ENCODE measurements at places on chromosomes 7 and 10.
A peak's percentile ranks its signal among the peaks of the same experiment; 100 is the strongest.

GRCh38 chr7:29547421-29547820 is 16.2 kb upstream of the PRR15 start:
- DNase-seq = no peak

DNA sequence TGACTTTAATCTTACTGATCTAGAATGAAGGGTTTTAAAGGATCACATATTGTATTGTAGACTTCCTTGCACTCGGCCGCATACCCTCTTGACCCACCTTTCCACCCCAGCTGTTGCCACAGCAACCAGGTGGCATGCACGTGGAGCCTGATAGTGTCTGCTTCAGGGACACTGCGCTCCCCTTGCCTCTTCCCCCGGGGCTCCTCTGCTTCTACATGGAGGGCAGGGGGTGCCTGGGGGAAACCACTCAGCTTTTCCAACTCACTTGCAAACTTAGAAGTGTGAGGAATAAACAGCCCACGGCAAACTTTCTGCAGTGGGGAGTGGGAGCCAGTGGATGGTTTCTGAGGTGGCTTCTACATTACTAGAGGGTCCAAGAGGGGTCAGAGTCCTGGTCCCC is 458.6 kb downstream of the PLXNA4 start:
- DNase-seq = no peak

- DNase-seq = no peak
Observed at GRCh38 chr10:121340271-121340831, 257.9 kb downstream of the FGFR2 start.

GRCh38 chr7:137762334-137762733 is 84.4 kb downstream of the DGKI start:
- no peak for DNase-seq

GRCh38 chr10:31947144-31947926 is 18.7 kb upstream of the ARHGAP12 start:
- no peak for DNase-seq

DNA sequence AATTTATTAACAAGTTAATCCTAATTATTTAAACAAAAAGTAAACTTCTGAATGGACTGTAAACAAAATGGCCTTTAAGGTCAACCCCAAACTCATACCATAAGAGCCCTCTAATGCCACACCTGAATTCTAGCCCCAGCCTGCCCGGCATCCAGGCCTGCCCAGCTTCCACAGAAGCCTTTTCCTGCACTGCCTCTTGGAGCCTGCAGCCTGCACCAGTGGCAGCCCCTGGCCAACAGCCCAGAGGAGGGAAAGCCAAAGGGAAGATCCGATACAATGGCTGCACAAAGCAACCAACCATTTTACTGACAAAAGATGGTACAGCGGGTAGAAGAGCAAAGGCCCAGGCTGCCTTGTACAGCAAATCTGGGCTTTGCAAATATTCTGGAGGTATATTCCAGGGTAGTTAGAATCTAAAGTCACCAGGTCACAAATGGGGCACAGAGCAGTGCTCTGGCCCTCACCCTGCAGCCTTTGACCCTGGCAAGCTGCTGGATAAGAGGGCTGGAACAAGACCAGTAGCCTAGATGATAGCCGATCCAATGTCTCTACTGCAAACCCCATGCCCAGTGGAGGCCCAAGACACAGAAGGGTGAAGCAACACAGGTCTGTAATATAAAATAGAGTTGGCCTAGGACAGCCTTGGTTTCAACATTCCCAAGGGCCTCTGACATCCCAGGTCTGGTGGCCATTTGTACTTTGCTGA is 12.5 kb upstream of the CH25H start:
- DNase-seq = no peak

GRCh38 chr7:88243345-88243909 is 23.6 kb upstream of the SRI start:
- no peak for DNase-seq

DNA sequence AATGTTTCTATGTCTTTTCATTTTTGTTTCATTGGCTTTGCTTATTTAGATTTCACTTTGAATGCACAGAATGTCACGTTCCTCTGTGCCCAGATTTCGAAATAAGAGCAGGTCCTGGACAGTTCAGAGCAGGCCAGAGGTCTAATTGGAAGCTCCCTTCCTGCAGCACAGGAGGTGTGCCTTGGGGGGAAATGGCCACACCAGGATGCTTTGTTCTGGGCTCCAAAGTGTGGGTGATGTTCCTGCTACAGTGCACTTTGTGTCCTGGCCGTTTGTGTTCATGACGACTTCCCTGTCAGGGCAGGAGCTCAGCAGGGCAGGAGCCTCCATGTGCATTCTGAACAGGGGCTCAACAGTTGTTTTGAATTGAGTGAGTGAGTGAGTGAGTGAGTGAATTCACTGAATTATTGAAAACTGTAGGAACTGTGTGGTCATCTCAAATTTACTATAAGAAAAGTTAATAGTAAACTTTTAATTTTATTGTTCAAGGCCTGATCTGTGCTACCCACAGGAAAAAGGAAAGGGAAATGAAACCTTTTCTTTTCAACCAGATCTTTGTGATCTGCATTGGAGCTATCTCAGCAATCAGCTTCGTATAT is 109.5 kb upstream of the GJD4 start:
- no peak for DNase-seq

DNA sequence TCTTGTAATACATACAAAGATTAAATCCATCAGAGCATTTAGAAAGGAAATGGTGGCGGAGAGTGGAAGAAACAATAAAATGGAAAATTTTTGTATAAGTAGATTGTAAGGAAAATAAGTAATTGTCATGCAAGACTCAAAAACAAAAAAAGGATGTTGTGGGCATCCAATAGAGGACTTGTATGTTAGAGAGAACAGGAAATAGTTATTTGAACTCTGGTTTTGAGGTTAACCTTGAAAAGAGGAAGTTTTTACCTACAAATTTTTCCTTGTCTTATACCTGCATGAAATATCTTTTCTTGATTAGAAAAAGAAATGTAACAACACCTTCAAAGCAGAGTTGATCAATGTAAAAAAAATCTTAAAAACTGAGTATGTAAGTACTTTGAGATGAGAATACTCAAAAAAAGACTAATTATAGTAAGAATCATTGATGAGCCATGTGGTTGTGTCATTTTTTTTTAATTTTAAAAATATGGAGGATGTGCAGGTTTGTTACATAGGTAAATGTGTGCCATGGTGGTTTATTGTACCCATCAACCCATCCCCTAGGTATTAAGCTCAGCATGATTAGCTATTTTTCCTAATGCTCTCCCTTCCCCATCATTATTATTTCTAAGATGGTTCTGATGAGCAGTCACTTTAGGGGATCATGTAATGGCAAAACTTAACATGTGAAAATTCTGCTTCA is 11.9 kb downstream of the TMEM106B start:
- DNase-seq = no peak

DNA sequence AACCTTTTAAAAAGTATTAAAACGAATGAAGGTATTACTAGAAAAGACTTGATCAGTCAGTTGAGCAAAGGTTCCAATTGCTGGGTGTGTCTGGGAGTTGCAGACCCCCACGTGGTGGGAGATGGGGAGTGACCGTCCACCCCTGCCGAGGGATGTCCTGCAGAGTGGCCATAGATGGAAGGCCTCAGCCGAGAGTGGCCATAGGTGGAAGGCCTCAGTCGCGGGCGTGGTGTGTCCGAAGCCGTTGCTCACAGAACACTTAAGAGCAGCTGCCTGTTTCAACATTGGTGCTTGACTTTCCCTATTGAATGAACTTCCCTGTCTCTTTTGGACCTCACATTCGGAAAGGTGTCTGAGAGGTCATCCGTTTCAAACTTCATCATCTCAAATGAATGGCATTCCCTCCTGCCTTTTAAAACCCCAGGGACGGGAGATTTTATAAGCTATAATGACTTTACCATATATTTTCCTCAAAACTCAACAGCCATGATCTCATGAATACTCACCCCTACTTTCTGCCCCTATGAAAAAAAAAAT is 69.4 kb downstream of the CAMK1D start:
- DNase-seq = no peak

- no peak for DNase-seq
Observed at GRCh38 chr7:135653340-135654080, 8.8 kb upstream of the STMP1 start.

GRCh38 chr10:108166401-108166800 is 1001.9 kb upstream of the SORCS1 start:
- DNase-seq = no peak

DNA sequence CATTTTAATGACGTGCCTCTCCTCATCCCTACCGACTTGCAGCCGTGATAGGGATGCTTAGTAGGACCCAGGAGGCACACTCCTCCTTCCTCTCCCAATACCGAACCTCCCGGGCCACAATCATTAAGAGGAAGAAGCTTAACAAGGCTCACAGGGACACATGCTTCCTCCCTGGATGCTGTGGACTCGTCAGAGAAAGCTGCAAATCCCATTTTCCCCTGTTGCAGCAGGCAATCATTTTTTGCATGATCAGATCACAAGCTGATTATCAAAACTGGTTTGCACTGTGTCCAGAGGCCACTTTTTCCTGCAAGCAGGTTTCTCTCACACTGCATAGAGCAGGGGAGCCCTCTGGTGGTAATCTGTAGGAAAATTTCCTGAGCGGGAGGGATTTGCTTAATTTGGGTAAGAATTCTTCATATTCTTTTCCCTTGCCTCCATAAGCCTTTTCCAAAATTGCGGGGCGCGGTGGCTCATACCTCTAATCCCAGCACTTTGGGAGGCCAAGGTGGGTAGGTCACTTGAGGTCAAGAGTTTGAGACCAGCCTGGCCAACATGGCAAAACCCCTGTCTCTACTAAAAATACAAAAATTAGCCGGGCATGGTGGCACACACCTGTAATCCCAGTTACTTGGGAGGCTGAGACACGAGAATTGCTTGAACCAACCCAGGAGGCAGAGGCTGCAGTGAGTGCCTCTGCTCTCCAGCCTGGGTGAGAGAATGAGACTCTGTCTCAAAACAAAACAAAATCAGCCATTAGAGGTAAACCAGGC is 16.1 kb upstream of the LAMB4 start:
- peak; percentile 17 for DNase-seq

- no peak for DNase-seq
Observed at GRCh38 chr10:127458016-127458810, 90.9 kb upstream of the NPS start.

GRCh38 chr10:77267703-77268675 is 369.6 kb downstream of the KCNMA1 start:
- no peak for DNase-seq

DNA sequence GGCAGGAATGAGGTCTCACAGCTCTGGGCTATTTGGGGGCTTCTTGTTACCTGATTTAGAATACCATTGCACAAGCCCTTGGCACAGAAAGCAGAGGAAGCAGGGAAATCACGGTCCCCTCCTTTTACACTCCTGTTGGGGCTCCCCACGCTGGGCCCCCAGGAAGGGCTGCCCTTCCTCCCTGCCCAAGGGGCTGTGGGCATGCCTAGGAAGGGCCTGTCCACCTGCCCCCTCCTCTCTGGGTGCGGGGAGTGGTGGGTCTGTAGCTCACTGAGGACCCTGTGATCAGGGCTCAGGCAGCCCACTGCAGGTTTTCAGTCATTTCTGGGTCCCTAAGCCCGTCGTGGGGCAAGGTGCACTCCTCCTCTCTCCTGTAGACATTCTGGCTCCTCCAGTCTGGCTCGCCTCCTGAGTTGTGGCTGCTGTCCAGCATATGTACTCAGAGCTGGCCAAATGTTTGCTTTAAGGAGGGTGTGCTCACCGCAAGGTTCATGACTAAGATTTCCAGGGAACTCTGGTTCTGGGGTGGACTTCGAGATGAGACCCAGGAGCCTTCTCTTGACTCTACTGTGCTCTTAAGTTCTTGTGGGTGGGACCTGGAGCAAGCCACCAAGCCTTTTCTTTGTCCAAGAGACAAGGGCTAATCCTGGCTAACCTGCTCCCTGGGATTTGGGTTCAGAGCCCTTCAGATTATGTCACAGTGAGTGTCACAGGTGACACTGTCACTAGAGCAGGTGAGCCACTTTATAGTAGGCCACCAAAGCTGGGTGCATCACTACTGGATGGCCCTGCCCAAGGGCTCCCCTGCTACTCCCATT is 56.0 kb downstream of the TACR2 start:
- DNase-seq = no peak

DNA sequence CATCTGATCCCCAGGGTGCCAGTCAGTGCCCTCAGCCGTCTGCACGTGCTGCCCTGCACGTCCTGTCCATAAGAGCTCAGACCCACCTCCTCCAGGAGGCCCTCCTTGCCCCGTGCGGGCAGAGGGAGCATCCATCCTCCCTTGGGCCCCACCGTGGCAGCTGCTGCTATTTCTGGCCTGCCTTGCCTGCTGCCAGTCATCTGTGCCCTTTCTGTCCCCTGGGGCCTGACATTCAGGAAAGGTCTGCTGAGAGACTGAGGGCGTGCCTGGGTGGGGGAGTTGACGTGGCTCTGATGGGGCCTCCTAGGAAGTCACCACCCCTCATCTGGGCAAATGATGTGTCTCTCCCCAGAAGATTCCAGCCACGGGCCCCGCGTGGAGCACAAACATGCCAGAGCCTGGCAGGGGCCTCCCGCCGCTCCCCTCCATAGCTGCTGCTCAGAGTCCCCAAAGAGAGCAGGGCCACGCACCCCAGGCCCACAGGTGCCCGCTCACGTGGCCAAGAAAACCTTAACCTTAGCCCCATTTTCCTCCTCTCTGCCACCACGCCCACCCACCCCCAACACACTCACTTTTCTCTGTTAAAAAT is 21.8 kb downstream of the DPYSL4 start:
- no peak for DNase-seq

DNA sequence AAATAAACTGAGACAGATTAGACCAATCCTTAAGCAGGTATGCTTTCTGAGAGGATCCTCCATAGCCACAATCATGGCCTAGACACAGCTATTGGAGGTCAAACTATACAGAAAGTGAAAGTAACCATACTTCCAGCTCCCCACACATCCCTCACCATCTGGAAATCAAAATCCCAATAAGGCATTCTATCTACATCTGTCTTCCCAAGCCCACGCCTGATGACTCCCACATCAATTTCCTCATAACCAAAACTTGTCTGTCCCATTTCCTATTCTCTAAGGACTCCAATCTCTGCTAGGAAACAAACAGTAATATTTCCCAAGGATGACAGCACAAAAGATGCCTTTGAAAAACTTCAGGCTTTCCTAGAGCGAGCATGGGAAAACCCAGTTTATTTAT is 247.3 kb upstream of the HPS1 start:
- no peak for DNase-seq

DNA sequence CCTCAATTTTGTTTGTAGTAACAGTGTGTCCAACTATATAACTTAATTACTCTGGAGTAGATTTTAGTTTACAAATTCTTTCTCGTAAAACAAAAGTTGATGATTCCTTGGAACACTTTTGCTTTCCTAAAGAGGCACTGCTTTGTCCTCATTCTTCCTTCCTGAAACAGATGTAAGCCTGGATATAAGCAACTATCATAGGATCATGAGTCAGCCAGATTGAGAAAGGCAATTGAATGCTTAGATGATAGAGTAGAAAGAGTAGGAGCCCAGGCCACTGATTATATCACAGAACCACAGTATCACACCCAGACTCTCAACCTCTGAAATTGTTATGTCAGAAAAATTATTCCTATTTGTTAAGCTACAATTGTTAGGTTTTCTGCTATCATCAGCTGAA is 69.9 kb downstream of the TMEM106B start:
- DNase-seq = no peak

GRCh38 chr7:45294559-45294958 is 137.0 kb downstream of the RAMP3 start:
- no peak for DNase-seq

Data from activated naive CD4-positive, alpha-beta T cell treated with Interleukin-2 at 50 U/mL for 16 hours (primary cell).